ENCODE measurements at places on chromosomes 4 and X.
A peak's percentile ranks its signal among the peaks of the same experiment; 100 is the strongest.

GRCh38 chr4:135238940-135239339 lies 1037.4 kb upstream of the PABPC4L start:
- DNase-seq, result no peak

DNA sequence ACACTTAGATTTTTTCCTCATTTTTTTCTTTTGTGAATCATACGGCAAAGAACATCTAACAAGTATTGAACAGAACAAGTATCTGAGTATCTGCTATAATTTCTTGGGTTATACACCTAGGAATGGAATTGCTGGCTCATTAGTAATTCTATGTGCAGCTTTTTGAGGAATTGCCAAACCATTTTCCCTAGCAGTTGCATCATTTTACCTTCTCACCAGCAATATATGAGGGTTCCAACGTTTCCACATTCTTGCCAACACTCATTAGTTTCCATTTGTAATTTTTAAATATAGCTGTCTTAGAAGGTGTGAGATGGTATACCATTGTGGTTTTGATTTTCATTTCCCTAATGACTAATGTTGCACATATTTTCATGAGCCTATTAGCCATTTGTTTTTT lies 41.1 kb upstream of the DCAF8L1 start:
- no peak for DNase-seq

GRCh38 chrX:51955200-51955599 lies 61.8 kb downstream of the MAGED1 start:
- no peak for DNase-seq

GRCh38 chr4:83320548-83320947 lies 14.1 kb downstream of the HPSE start:
- no peak for DNase-seq

GRCh38 chrX:1483843-1484637 lies 31.3 kb upstream of the ASMTL start:
- DNase-seq, result no peak

GRCh38 chr4:98377559-98377958 lies 116.4 kb downstream of the RAP1GDS1 start:
- no peak for DNase-seq

- no peak for DNase-seq
Measured at GRCh38 chrX:115606861-115607260, 45.9 kb downstream of the PLS3 start.

- DNase-seq, result no peak
Measured at GRCh38 chr4:7569810-7570783, 135.4 kb upstream of the PSAPL1 start.

DNA sequence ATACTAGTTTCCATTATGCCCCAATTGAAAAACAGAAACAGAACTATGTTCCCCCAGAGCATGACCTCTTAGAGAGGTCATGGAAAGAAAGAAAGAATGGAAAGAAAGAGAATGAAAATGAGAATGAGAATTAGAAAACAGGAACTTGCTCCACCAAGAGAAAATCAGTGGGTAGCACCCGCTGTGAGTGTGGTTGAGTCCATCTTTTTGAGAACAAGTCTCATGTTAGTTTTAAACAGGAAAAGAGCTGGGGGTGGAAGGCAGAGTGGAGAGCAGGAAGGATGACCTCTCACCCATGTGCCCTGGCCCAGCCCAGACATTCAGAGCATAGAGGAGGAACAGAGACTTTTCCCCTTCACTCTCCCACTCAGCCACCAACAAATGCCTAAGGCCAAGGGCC lies 4.9 kb downstream of the GSX2 start:
- DNase-seq, result no peak

- DNase-seq, result no peak
Measured at GRCh38 chrX:73812256-73812655, 249.3 kb downstream of the CHIC1 start.

DNA sequence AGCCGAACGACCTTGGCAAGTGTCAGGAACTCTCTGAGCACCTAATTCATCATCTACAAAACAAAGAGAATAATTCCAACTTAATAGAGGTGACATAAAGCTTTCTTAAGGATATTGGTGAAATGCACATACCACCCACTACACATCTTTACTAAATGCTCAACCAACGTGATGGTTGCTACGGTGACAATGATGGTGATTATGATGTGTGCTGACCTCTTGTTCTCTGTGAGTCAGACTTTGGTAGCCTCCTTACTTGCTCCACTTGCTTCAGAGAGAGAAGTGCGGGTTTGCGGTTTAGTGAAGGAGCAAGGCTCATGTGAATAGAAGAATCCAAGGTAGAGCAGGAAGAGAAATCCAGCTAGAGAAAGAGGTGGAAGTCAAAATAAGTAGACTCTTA lies 52.8 kb upstream of the CLNK start:
- DNase-seq, result no peak

- no peak for DNase-seq
Measured at GRCh38 chr4:104394406-104395167, 100.1 kb downstream of the CXXC4 start.

DNA sequence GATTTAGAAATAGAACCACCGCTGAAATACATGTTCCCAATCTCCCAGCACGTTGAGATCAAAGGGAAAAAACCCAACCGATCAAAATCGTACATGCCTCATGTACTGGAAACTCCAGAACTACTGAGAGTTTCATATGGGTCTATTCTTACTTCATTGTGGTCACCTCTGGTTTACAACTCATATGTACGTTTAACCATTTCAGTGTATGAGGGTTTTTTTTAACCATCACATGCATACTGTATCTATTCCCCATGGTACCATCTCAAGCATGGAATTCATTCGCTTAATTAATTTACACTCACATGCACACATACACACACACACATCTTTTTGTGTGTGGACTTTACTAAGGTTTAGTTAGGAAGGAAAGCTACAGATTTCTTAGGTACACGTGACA lies 46.0 kb upstream of the CLNK start:
- DNase-seq, result no peak

GRCh38 chrX:120457766-120458180 lies 11.3 kb downstream of the LAMP2 start:
- DNase-seq, result no peak

- no peak for DNase-seq
Measured at GRCh38 chr4:88725986-88726385, 28.4 kb upstream of the NAP1L5 start.

DNA sequence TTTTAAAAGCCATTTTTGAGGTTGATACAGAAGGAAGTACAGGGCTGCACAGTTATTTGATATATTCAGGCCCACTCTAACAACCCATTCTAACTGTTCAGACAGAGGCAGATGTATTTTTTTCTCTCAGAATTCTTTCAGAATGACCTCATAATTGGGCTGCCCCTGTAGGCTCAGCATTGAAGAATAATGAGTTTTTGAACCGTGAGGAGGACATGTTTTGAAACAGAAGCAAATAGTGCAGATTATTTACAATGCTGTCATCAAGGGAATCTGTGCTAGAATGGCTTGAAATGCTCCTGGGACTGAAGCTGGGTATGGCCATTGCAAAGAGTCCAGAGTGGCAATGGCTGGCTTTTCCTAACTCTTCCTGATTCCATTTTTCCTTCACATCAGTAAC lies 158.1 kb downstream of the SOX3 start:
- DNase-seq, result no peak

- DNase-seq, result peak; percentile 2
Measured at GRCh38 chr4:144705601-144706590, 59.9 kb downstream of the HHIP start.

DNA sequence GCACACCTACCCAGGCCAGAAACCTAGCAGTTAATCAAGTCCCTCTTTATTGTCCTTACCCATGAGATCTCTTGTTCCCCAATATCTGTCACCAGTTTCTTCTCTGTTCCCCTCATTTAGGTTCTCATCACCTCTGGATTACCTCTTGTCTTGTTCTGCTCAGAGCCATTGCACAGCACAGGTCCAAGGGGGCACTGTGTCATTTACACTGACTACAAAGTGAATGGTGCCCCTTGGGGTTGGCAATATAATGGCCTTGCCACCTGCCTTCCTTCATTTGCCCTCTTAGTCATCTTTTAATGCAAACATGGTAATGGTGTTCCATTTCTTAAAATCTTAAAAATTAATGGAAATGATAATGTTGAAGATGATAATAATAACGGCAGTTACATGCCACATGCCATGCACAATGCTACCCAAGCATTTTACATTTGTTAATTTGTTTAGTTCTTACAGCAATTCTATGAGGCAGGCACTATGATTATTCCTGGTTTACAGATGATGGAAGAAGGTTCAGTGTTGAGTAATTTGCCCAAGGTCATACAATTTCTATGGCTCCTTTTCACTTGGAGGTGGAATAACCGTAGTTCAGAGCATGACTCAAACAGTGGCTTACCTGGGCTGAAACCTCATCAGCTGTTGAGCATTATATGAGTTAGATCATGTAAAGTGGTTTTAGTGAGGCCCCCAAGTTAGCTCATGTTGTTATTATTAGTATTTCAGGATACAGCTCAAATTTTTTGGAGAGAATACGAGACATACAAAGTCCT lies 117.9 kb downstream of the RASL11B start:
- DNase-seq, result no peak

- no peak for DNase-seq
Measured at GRCh38 chr4:123218981-123219380, 177.6 kb upstream of the SPRY1 start.

- no peak for DNase-seq
Measured at GRCh38 chrX:153973127-153974002, 811 bp downstream of the TMEM187 start.

DNA sequence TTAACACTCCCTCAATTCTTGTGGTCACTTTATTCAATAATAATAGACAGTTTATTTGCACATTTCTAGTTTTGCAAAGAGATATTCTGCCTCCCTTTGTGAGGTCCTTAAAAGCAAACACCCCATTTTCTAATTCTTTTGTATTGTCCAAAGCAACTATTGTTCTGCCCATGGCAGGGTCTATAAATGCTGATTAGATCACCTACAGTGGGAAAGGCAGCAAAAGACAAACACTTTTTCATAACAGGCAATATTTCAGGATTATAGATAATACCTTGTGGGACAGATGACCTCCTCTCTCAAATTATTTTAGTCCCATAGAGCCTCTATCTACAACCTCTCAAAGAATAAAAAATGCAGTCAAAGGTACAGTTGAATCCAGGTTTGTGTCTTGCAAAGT lies 28.6 kb downstream of the COMMD8 start:
- no peak for DNase-seq
